ENCODE measurements at places on chromosomes 4 and X. TPM values are rescaled to one million over a fixed set of nuclear protein-coding genes. Genes with fewer than 3 reads are reported as not detected.

DNA sequence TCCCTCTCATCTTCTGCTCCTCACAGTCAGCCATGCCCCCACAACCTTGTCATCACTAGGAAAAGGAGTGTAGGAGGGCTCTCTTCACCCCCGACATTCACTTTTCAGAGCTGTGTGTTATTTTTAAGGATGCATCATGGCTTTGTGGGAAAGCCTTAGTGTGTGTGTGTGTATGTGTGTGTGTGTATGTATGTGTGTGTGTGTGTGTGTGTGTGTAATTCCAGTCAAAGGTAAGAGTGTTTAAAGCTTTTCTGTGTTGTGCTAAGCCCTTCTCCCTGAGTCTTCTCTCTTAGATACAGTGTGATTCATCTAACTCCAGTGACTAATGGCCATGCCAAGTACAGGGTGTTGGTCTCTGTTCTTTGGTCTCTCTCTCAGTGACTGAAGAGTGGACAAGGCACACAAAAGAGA is 76.6 kb downstream of the CHIC2 start:
- no peak for DNase-seq

- DNase-seq = no peak
Observed at GRCh38 chr4:58225460-58225859, 1115.3 kb upstream of the IGFBP7 start.

DNA sequence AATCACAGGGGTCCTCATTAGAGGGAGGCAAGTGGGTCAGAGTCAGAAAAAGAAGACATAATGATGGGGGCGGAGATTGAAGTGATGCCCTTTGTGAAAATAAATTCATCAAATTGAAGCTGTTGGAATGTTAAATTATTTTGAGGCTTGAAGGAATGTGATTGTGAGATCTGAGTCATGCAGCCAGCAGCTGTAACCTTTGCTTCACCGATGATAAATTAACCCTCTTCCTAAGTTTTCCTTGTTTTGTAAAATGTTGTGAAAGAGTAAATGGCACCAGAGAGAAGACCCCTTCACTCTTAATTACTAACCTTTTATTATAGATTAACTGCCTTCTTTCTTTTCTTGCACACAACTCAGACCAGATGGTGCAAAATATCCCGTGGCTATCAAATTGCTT is 47.7 kb upstream of the FAM9A start:
- DNase-seq = no peak

FGFBP1 gene
- total RNA-seq = not detected

- no peak for DNase-seq
Observed at GRCh38 chr4:62324215-62324614, 1124.1 kb downstream of the ADGRL3 start.

All from WTC11 (cell line).